Naive thymus-derived CD4-positive, alpha-beta T cell (primary cell): ENCODE measurements at places on chromosomes 7 and 10. TPM values are rescaled to one million over a fixed set of nuclear protein-coding genes. Genes with fewer than 3 reads are reported as not detected.

GRCh38 chr10:130394832-130395231 lies 258.6 kb downstream of the GLRX3 start:
- no peak for DNase-seq
- H3K36me3 ChIP-seq: no peaks in the 10 kb centered on the region
- no peak overlapping the region for H3K27ac ChIP-seq
- no peaks in the 10 kb centered on the region for H3K4me1 ChIP-seq
- H3K4me3 ChIP-seq: no peak overlapping the region
- H3K27me3 ChIP-seq: no peaks in the 10 kb centered on the region

GRCh38 chr7:66880053-66880452 lies 41.0 kb upstream of the TMEM248 start:
- H3K4me1 ChIP-seq: no peaks in the 10 kb centered on the region
- DNase-seq: no peak
- H3K27me3 ChIP-seq: no peaks in the 10 kb centered on the region
- H3K27ac ChIP-seq: no peak overlapping the region

DNA sequence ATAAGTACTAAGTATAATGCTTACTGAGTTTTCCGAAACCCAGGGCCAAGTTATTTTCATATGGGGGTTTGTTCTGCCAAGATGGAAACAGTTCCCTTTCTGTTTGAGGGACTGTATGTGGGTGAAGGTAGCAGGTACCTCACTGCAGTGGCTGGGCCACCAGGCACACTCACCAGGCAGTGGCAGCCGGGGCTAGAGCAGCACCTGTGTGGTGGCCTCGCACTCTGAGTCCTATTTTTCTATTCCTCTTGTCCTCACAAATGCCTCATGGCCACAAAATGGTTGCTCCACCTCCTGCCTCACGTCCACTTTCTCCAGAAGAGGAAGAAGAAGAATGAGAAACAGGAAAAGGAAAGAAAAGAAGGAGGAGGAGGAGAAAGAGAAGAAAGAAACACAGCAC lies 167.3 kb upstream of the SHH start:
- H3K27ac ChIP-seq: no peak overlapping the region
- H3K4me1 ChIP-seq: no peaks in the 10 kb centered on the region
- H3K27me3 ChIP-seq: no peaks in the 10 kb centered on the region
- no peaks in the 10 kb centered on the region for H3K36me3 ChIP-seq
- no peak overlapping the region for H3K4me3 ChIP-seq

GRCh38 chr7:139886206-139886605 lies 57.1 kb downstream of the TBXAS1 start:
- H3K4me3 ChIP-seq: no peak overlapping the region
- no peaks in the 10 kb centered on the region for H3K4me1 ChIP-seq
- H3K27me3 ChIP-seq: no peaks in the 10 kb centered on the region
- DNase-seq: no peak

DNA sequence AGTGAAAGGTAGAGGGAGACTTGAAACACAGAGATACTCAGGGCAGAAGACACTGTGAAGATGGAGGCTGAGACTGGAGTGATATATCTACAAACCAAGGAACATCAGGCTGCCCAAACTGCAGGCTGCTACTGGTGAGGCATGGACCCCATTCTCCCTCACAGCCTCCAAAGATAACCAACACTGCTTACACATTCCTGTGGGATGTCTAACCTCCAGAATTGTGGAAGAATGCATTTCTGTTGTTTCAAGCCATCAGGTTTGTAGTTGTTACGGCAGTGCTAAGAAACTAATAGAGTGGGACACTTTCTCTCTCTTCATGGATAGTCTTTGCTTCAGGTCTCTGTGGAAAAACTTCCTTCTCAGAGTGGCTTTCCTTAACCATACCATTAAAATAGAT lies 182.6 kb upstream of the TMEM106B start:
- H3K27ac ChIP-seq: no peak overlapping the region
- H3K4me1 ChIP-seq: no peaks in the 10 kb centered on the region
- H3K4me3 ChIP-seq: no peak overlapping the region
- H3K36me3 ChIP-seq: no peaks in the 10 kb centered on the region
- DNase-seq: no peak

Gene ANK3
- 59.7 TPM for total RNA-seq

Gene LBX1
- total RNA-seq: not detected in 2 replicates
